PC-9 (cell line): ENCODE measurements at places on chromosomes 4 and X. TPM values are rescaled to one million over a fixed set of nuclear protein-coding genes. Genes with fewer than 3 reads are reported as not detected.

Gene TLR10
- not detected in 2 replicates for total RNA-seq

Gene SERPINA7
- not detected in 2 replicates for total RNA-seq

Gene CLIC2
- 0.17 and 0.33 TPM in 2 replicates for total RNA-seq

Gene NPNT
- total RNA-seq = 0.20 and 0.48 TPM in 2 replicates

Gene PTTG2
- total RNA-seq = 0.55 and 2.1 TPM in 2 replicates

Gene DUSP9
- total RNA-seq = 1.3 and 1.8 TPM in 2 replicates

Gene RHOXF2
- total RNA-seq = not detected in 2 replicates

Gene FGFR3
- total RNA-seq = 8.2 and 10.6 TPM in 2 replicates

Gene CASK
- 25.9 and 29.4 TPM in 2 replicates for total RNA-seq

Gene TMEM156
- total RNA-seq = 20.1 and 29.3 TPM in 2 replicates

Gene GAGE12J
- total RNA-seq = not detected in 2 replicates

Gene GC
- not detected in 2 replicates for total RNA-seq

Gene EMCN
- not detected in 2 replicates for total RNA-seq

Gene FAM13A
- total RNA-seq = 19.3 and 26.7 TPM in 2 replicates

Gene CCDC149
- 8.1 and 9.8 TPM in 2 replicates for total RNA-seq

Gene PRDM8
- total RNA-seq = 0.26 and 0.88 TPM in 2 replicates

Gene HMGB3
- 133 and 149 TPM in 2 replicates for total RNA-seq

Gene DMP1
- not detected in 2 replicates for total RNA-seq

Gene PACRGL
- total RNA-seq = 19.6 and 23.0 TPM in 2 replicates

Gene HSD17B13
- total RNA-seq = not detected in 2 replicates

Gene TMEM35A
- total RNA-seq = not detected in 2 replicates

Gene TBC1D8B
- 2.8 and 5.3 TPM in 2 replicates for total RNA-seq

Gene UCHL1
- 1,253 and 1,355 TPM in 2 replicates for total RNA-seq

Gene CLCN5
- 0.94 and 1.4 TPM in 2 replicates for total RNA-seq

Gene RAB40AL
- total RNA-seq = 2.1 and 2.6 TPM in 2 replicates

Gene PRRG3
- total RNA-seq = not detected in 2 replicates

Gene ZNF141
- 12.7 and 12.9 TPM in 2 replicates for total RNA-seq

Gene WWC2
- 42.3 and 46.5 TPM in 2 replicates for total RNA-seq

Gene NDP
- total RNA-seq = not detected in 2 replicates

Gene CXCL1
- total RNA-seq = 0.33 TPM in 1 of 2 replicates, not detected in the other

Gene GAGE2A
- total RNA-seq = not detected in 2 replicates

Gene LNX1
- 3.3 and 3.4 TPM in 2 replicates for total RNA-seq

Gene GYPA
- not detected in 2 replicates for total RNA-seq

Gene TLR8
- total RNA-seq = not detected in 2 replicates

Gene PRICKLE3
- total RNA-seq = 13.1 and 13.5 TPM in 2 replicates

Gene CLDN22
- not detected in 2 replicates for total RNA-seq

Gene H2BW1
- total RNA-seq = not detected in 2 replicates

Gene VCX
- total RNA-seq = 0.57 and 1.5 TPM in 2 replicates

Gene DKK2
- not detected in 2 replicates for total RNA-seq

Gene TRIM2
- total RNA-seq = 56.0 and 87.0 TPM in 2 replicates

Gene FABP2
- total RNA-seq = not detected in 2 replicates

Gene BEX5
- total RNA-seq = not detected in 2 replicates

Gene MTNR1A
- total RNA-seq = not detected in 2 replicates

Gene TLR2
- total RNA-seq = 0.55 and 1.1 TPM in 2 replicates

Gene RPS3A
- 1,663 and 2,345 TPM in 2 replicates for total RNA-seq

Gene UBA1
- total RNA-seq = 121 and 126 TPM in 2 replicates

Gene GSX2
- not detected in 2 replicates for total RNA-seq

Gene PPP1R2C
- not detected in 2 replicates for total RNA-seq

Gene MUC7
- not detected in 2 replicates for total RNA-seq

Gene RBM46
- total RNA-seq = not detected in 2 replicates

Gene EXOC1L
- total RNA-seq = not detected in 2 replicates

Gene MAPK10
- 3.1 and 4.2 TPM in 2 replicates for total RNA-seq

Gene SPINK2
- total RNA-seq = not detected in 2 replicates
